ENCODE measurements at places on chromosomes 4 and X.
A peak's percentile ranks its signal among the peaks of the same experiment; 100 is the strongest.

DNA sequence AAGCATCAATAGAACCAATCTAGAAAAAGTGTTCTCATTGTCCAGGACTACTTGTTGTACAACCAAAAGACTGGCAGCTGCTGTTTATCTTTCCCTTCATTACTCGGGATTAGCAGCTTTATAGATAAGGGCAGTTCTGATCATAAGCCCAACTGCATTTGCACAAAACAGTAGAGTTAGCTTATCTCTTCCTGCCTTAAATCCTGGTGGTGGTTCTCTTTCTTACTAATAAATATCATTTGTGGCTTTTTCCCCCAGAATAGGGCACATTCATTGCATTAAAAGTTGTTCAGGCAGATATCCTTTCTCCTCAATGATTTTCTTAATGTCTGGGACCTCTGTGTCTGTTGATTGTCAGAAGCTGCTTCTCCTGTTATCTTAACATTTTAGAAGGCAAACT lies 20.2 kb upstream of the RRAGB start:
- no peak for DNase-seq

- peak; percentile 7 for DNase-seq
Measured at GRCh38 chrX:13669246-13669737, 16.4 kb downstream of the TCEANC start.

DNA sequence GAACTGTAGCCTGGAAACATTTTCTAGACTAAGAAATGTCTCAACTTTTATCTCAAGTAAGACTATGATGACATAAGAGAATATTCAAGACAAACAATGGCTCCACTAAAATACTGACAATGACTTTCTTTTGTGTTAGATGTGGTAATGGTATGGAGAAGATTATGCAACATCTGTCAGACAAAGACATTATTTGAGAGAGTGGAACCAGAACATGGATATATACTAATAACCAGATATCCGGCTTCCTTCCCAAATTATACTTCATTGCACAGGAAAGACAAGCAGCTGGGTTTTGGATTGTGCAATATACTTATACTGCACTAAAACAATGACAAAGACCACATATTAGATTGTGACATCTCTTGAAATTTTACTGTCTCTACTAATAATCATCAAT lies 290.8 kb upstream of the GIMD1 start:
- DNase-seq, result no peak

DNA sequence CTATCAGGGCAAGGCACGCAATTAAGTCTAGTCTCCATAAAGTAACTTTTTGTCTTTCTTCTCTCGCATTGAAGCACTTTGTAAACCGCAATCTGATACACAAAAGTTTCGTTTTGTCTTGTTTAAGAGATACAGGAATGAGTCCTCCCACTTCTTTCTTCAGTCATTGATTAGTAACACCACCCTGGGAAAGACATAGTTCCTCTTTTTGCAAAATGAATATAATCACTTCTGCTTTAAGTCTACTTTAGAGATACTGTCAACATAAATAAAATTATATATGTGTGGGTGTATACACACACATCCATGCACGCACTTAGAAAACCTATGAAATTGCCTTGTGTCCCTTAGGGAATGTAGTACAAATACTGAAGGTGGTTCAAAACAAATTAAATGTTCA lies 11.7 kb downstream of the COQ2 start:
- DNase-seq, result no peak

- DNase-seq, result peak; percentile 33
Measured at GRCh38 chr4:184061582-184061981, 156.1 kb downstream of the ENPP6 start.

- DNase-seq, result no peak
Measured at GRCh38 chr4:173521467-173522159, 8.4 kb downstream of the HAND2 start.

GRCh38 chrX:19569121-19569805 lies 54.0 kb upstream of the MAP3K15 start:
- no peak for DNase-seq

- DNase-seq, result no peak
Measured at GRCh38 chr4:70678383-70678999, 9.8 kb upstream of the UTP3 start.

- no peak for DNase-seq
Measured at GRCh38 chr4:151725087-151725486, 35.7 kb downstream of the GATB start.

GRCh38 chr4:7068883-7069282 lies 1.0 kb upstream of the GRPEL1 start:
- no peak for DNase-seq

- no peak for DNase-seq
Measured at GRCh38 chrX:57353472-57354132, 67.1 kb downstream of the FAAH2 start.

GRCh38 chr4:173415092-173415491 lies 16.2 kb upstream of the SCRG1 start:
- DNase-seq, result no peak

DNA sequence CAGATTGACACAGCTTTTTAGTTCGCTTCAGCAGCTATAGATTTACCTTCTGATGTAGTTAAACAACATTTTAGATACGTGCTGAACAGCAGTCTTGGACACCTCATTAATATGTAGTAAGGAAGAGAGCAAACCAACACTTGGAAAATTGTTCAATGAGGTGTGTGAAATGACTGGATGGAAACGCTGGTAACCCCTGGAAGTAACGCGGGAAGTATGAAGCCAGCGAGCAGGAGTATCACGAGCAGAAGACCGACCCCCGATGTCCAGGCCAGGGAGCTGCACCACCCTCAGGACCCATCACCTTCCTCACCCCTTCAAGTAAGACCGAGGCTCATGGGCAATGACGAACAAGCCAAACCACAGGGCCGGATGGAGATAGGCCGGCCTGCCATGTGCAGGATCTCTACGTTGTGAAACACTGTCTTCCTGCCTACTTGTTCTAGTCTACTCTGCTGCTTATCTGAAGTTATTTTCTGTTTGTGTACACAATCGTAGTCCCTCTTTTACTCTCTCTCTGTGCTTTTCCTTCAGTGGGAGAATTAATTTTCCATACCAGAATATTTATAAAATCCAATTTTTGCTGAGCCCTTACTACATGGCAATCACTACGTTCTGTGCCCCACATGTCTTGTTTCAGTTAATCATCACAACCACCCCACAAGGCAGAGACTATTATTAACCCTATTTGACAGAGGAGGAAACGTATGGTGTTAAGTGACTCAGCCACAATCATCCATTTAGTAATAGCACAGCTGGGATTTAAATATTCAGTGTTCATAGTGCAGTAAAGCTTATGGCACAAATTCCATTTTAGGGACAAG lies 221.7 kb downstream of the APBB2 start:
- no peak for DNase-seq

DNA sequence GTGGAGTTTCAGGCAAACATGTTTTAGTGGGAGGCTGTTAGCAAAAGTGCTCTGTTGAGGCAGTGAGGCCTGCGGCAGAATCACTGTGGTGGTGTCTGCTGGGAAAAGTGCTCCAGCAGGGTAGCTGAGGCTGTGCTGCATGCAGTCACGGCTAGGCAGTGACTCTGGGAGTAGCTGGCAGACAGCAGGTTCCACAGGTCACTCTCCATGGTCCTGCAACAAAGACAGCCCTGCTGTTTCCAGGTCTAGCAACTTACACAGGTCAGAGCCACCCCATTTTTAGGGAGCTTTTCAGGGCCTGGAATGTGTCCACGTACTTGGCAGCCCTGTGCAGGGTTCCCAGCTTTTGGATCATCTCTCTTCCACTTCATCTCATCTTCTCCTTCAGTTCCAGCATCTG lies 184.3 kb downstream of the NAA11 start:
- peak; percentile 78 for DNase-seq

DNA sequence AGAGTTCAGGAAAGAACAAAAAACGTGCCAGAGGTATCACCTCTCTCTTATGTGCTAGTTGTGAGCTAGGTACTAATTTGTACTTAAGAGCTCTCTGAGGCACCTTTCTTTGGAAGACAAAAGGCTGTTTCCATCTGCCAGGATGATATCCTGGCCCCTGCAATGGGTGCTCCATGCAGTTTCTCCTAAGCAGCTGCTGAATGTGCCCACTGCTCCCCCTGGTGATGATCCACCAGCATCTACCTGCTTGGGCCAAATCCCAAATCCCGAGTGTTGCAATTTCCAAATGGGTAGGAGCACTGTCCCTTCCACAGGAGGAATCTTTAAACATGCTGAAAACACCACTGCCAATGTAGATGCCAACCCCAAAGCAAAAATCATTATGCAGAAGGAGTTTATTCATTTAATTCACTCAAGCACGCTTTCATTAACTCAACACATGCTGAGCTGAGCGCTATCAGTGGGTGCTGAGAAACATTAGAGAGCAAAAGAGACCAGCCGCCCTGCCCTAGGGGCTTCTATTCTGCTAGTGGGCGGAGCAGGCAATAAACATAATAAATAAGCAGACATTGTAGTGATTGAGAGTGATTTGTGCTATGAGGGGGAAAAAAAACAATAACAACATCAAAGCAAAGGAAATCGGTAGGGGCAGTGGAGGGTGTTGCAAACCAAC lies 69.6 kb upstream of the C4orf50 start:
- peak; percentile 63 for DNase-seq

DNA sequence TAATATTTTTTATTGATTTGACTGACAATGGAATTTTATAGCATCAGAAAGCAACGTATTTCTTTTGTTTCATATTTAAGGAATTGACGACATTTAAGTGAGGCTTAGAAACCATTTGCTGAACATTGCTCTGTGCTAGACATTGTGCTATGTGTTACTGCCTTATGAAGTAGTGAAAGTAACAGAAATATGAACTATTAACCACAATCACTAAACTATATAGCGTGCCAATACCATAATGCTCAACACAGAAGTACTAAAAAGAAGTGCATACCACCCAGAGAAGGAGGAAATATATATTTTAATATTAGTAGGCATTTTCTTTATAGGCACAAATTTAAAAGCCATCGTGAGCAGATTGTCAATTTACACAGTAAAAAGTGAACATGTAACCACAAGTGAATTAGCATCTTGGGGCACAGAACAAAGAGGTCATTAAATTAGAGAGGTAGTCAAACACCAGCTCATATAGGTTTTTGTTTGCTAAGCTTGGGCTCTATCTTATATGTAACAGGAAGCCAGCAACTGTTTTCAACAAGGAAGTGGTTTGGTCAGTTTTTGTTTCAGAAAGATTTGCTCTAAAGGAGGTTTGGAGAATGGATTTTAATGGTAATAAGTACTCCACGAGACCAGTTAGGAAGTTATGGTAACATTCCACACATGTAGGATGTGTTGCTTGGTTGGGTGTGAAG lies 270.7 kb downstream of the GRXCR1 start:
- DNase-seq, result no peak

DNA sequence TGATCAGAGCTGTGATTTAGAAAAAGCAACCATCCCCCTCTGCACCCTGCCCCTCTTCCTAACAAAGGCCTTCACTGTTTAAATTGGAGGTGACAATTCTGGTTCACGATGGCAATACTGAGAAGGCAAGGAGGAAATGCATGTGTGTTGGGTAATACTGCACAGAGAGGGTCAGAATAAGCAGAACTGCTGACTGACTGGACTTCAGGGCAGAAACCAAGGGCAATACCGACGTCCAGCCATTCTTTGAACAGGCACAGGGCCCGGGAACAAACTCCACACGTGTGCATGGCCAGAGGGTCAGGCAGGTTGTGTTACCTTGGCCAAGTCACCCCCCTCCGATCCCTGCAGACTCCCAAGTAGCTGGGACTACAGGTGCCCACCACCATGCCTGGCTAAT lies 6.0 kb downstream of the ACSL1 start:
- DNase-seq, result no peak

DNA sequence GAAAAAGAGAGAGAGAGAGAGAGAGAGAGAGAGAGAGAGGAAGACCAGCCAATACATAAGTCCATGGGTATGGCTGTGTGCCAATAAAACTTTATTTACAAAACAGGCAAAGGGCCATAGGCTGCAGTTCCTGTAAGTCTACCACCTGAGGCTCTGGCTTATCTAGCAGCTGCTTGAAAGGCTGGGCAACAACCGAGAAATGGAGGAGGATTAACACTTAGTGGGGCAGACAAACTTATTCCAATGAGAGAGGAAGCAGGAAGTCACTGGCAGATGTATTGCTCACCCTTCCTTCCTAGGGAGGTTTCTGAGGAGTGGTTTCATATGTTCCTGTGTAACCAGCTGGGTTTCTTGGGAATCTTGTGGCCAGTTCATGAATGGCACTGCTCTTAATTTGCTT lies 4.7 kb upstream of the GPR143 start:
- no peak for DNase-seq

- peak; percentile 74 for DNase-seq
Measured at GRCh38 chr4:2354118-2354517, 64.3 kb downstream of the ZFYVE28 start.

- DNase-seq, result no peak
Measured at GRCh38 chr4:89049853-89050252, 7.1 kb downstream of the FAM13A start.

DNA sequence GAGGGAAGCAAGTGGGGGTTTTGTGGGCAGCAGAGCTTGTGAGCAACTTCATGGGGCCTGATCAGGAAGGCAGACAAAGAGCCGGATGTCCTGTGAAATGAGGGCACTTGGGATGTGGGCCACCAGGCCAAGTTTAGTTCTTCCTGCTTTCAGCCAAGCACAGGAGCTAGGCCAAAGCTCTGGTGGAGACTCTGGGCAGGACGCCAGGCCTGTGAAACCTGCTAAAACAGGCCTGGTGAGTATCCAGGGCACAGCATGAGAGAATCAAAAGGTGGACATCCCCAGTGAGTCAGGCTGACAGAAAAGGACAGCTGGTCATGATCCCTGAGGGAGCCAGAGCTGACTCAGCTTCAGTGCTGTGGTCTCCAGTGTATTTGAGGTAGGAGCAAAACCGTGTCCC lies 95.7 kb downstream of the NPNT start:
- peak; percentile 33 for DNase-seq

GRCh38 chrX:130118441-130119311 lies 8.4 kb upstream of the ELF4 start:
- DNase-seq, result no peak

DNA sequence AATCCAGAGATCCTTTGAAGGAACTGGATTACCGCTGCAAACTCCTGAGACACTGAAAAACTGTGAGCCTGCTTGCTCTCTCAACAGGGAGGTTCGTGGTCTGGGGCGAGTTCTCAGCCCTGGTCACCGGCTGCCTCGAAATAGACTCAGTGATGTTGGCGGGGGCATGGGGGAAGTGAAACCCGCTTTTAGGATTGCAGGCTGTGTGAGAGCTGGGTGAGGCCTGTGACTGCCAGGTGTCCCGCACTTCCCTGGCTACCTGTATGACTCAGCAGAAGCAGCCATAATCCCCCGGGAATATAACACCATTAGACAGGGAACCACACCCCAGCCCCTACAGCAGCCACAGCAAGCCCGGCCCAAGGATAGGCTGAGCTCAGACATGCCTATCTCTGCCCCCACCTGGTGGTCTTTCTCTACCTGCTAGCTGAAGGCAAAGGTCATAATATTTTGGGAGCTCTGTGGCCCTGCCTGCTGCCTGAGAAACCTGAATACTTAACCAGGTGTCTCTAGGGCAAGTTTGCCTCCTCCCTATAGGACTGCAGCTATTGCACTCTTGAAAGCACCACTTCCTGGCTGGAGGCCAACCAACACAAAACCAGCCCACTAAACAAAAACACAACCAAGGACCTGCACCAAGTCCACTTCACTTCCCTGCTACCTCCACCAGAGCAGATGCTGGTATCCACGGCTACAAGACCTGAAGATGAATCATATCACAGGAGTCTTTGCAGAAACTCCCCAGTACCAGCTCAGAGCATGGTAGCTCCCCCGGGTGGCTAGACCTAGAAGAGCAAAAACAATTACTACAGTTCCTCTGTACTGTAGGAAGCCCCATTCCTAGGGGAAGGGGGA lies 202.0 kb downstream of the RRAGB start:
- no peak for DNase-seq

Data from iPS-NIHi11 (cell line).